ENCODE measurements at places on chromosomes 1 and 21.

DNA sequence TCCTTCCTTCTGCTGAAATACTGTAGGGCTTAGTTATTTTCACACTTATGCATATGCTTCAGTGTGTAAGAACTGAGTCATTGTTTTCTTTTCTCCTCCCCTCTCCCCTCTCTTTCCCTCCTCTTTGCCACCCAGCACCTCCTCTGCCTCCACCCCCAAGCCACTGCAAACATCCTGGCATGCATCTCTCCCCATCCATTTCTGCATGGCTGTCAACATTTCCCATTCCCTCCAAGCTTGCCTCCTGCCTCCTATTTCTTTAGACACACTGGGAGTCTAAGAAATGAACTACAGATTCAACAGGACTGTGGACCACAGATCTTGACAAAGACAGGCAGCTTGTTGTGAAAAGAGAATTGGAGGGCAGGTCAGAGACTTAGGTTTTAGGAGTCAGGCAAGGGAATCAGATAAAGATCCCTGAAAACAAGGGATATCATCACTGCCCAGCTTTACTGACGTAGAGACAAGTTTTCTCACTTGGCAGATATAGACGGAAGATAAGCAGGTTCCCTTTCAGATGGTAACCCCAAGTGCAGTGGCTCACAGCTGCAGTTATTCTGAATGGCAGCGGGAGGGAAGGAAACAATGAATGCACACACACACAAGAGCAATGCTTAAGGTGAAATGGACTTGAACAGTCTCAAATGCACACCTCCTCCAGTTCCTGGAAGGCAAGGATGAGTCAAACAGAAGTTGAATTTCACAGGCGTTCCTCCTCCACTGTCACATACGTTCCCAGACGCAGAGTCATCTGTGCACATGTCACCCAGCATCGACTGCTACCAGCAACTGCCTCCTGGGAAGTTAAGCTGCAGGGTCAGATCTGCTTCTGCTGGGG, 56.1 kb downstream of the HIVEP3 start:
- peak; percentile 75 for DNase-seq

- no peak for DNase-seq
Measured at GRCh38 chr1:239630767-239631166, 244.4 kb downstream of the CHRM3 start.

DNA sequence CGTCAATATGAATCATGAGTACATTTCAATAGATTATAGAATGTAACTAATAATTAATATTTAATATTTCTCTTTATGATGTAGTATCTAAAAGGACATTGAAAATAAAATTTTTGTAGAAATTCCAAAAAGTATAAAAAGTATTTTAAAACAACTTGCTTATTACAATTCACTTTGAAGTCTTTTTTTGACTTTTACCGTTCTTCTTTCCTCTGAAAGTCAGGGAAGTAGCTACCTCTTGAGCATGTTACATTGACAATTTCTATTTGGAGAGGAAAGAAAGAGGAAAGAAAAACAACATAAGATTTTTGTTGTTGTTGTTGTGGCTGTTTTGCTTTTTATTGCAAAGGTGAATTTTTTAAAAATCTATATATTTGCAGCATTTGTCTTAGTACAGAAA, 1.3 kb downstream of the PTPRC start:
- no peak for DNase-seq

DNA sequence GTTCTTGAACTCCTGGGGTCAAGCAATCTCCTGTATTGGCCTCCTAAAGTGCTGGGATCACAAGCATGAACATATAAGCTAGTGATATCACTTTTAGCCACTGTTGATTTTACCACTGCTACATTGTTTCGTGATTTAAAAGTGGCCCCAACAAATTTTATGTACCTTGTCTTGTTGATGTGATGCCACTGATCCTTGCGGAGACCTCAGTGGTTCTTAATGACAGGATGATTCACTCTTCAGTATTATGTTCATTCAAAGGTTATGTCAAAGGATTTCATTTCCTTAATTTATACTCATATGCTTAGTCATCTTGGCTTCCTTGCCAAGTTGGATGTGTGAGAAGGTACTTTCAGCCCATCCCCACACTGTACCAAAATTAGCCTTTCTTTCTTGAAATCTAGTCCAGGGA, 12.1 kb downstream of the PRKACB start:
- DNase-seq: peak; percentile 50

DNA sequence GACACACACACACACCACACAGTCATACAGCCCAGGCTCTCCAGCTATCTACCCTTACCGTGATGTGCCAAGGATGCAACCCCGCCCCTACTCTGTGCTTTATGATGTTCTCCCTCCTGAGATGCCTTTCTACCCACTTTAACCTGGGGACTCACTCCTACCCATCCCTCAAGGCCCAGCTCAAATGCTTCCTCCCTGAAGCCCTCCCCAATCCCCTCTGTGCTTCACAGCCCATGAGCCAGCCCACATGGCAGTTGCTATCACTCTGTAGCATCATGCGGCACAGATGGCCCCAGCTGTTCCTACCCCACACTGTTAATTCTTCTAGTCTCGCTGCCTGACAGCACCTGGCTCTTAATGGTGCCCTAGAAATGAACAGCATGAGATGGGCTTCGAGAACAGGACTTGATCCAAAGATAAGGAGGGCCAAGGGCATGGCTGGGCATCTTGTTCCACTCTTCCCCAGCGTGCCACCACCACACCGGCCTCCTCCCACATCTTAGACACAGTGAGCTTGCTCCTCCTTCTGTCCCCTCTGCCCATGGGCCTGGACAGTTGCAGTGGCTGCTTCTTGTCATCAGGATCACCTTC, 109.8 kb downstream of the GLIS1 start:
- no peak for DNase-seq
